ENCODE measurements at places on chromosomes 4 and X.

DNA sequence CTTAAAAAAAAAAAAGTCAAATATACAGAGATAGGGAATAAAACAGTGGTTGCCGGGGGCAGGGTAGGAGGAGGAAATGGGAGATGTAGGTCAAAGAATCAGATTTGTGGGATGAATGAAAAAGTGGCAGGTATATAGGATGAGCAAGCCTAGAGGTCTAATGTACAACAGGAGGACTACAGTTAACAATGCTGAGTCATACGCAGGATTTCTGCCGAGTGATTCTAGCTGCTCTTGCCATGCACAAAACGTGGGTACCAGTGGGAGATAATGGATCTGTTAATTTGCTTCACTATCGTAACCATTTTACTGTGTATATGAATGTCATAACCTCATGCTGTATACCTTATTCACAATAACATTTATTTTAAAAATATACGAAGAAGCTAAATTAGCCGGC lies 10.7 kb upstream of the MTNR1A start:
- DNase-seq = no peak

GRCh38 chr4:122584519-122584918 lies 36.3 kb downstream of the IL21 start:
- DNase-seq = no peak

GRCh38 chr4:114879916-114880669 lies 233.3 kb downstream of the NDST4 start:
- peak; percentile 19 for DNase-seq

- DNase-seq = peak; percentile 25
Observed at GRCh38 chr4:86935566-86935852, 698 bp downstream of the AFF1 start.

DNA sequence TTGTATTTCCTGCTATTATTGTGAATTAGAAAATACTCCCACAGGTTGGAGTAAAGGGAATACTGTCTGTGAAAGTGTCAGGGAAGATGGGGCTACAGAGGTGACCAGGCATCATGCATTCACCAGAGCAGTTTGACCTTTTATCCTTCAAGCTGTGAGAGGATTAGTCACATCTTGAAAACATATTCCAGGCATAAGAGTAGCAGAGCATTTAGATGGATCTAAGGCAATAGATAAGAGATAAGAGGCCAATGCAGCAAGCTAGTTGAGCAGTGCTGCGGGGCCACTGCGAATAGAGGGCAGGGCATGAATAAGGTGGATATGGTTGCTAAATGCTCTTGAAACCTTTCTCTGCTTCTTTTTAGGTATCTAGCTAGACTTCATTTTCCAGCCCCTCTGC lies 470.7 kb upstream of the FTHL17 start:
- DNase-seq = no peak

DNA sequence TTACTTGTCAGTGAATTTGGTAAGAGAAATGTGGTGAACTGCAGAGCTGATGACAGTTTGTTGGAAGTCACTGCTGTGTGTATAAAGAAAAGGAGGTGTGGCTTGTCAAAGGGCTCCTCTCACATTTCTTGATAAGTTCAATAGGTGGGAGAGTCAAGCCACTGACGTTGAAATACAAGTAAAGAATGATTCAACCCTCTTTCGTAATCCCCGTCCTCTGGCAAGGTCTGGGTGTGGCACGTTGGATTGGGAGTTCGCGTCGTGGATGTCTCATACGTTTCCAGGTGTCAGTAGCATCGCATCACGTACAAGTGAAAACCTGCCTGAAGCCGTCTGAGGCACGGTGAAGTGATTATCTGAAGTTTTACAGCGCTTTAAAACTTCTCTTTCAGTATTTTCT lies 76.4 kb downstream of the EGF start:
- DNase-seq = no peak

- no peak for DNase-seq
Observed at GRCh38 chr4:103105558-103106356, 6.1 kb upstream of the BDH2 start.

- DNase-seq = no peak
Observed at GRCh38 chr4:152126238-152126637, 365.4 kb upstream of the GATB start.

DNA sequence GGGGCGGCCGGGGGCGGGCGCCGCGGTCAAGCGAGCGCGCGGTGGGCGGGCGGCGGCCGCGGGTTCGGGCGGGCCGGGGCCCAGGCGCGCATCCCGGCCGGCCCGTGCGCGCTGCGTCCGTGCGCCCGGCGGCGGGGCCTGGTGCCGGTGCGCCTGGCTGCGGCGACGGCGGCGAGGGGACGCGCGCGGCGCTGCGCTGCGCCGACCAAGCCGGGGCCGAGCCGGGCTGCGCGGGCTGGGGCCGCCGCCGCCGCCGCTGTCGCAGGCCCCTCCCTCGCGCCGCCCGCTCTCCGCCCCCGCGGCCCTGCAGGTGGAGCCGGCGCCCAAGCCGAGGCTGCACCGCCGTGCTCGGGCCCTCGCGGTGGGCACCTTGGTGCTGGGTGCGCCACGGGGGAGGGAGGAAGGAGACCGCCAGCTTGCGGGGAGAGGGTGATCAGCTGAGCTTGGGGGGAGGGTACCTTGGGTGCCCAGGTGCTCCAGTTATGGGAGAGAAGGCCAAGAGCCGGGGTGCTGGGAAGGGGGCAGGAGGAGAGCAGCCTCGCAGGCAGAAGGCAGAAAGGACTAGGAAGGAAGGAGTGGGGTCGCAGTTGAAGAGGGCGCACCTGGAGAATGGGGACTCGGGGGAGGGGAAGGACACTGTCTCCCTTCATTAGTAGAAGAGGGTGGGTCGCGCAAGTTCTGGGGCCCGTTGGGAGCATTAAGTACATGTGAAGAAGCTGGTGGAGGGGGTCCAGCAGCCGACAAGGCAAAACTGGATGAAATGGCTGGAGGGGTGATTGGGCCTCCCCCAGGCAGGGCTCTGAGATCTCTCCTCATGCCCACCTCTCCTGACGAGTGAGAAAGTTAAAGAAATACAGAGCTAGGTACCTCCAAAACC lies at the start of gene PPP2R2C:
PPP2R2C (minus strand) TSS at position 228 of the 877 bp plus-strand sequence. CDS start 385 bp downstream, outside the sequence.
- peak; percentile 6 for DNase-seq

- DNase-seq = peak; percentile 53
Observed at GRCh38 chr4:38162240-38162784, 202.1 kb downstream of the PTTG2 start.

GRCh38 chr4:89640620-89641366 lies 196.2 kb downstream of the SNCA start:
- DNase-seq = peak; percentile 57

DNA sequence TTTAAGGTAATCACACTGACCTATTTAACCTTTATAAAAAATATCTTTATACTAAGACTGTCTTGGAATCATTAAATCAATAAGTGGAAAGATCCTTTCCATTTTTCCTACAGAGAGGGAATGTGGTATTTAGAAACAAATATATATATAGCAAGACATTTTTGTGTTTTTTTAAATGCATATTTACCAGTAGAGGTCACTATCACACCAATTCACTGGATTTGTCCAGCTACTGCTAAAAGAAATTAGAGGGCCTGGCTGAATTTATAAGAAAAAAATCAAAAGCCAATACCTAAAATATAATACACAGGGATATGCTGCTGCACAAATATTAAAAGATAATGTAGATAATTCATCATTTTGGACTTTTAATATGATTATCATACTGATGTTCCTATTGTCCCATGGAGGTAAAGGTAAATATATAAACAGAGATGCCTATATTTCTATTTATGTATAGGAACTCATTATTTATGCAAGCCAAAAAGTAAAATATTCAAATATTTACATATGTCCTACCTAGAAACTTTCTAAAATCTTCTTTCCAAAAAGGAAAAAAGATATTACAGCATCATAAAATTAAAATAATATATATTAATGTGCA lies 69.5 kb downstream of the PDE5A start:
- peak; percentile 89 for DNase-seq

GRCh38 chr4:144906181-144906925 lies 191.6 kb downstream of the ANAPC10 start:
- peak; percentile 6 for DNase-seq

GRCh38 chr4:41160012-41160789 lies 54.1 kb downstream of the APBB2 start:
- DNase-seq = no peak

GRCh38 chrX:119885554-119886428 lies 9.9 kb upstream of the AKAP14 start:
- DNase-seq = no peak

DNA sequence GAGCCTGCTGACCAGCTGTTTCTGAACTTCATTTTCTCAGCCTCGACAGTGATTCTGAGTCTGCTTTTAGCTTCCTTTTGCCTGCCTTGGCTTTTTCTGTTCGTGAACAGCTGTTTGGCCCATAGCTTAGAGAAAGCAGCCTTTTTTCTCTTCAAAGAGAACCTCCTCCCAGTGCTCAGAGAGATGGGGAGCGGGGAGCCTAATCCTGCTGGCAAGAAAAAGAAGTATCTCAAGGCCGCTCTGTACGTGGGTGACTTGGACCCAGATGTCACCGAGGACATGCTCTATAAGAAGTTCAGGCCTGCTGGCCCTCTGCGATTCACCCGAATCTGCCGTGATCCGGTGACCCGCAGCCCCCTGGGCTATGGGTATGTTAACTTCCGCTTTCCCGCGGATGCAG lies 756 bp downstream of the PABPC5 start:
- peak; percentile 18 for DNase-seq

DNA sequence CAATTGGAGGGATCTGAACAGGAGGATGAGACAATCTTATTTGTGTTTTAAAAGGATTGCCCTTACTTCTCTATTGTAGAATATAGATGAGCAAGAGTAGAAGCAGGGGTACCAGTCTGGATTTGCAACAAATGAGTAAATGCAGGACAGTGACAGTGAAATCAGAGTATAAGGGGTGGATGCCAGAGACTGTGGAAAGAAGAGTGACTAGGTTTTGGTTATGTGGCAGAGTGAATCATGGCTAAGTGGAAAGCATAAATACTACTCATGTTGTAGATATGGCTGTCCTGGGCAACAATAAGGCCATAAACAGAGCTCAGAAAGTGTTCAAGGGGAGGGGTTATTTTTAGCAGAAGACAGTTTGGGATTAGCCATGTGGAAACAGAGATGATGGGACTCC lies 6.0 kb upstream of the VSIG4 start:
- DNase-seq = no peak

GRCh38 chrX:100379388-100379986 lies 30.6 kb downstream of the PCDH19 start:
- DNase-seq = peak; percentile 74

DNA sequence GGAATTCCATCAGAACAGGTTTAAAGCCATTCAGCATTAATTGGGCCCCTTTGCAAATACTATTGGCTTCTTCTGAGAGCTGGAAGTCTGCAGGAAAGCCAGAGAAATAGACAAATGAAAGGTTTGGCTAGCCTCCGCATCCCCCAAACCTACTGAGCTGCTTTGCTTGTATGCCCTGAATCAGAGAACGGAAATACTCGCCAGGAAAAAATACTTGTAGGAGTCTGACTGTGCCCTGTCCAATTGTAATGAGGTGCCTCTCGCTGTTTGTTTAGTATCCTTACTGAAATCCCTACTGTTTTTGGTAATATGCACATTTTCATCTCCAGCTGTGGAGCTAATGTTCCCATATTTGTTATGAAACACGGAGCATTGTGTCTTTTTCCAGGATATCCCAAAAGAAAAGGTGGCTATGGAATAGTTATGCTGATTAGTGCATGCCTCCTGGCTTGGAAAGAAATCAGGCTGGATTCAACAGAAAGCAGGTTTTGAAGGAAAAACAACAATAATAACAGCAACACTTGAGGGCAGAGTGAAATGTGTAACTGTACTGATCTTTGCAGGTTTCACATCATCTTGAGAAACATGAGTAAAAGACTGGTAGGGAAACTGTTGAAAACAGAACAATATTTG lies 50.7 kb upstream of the NLGN4X start:
- no peak for DNase-seq

DNA sequence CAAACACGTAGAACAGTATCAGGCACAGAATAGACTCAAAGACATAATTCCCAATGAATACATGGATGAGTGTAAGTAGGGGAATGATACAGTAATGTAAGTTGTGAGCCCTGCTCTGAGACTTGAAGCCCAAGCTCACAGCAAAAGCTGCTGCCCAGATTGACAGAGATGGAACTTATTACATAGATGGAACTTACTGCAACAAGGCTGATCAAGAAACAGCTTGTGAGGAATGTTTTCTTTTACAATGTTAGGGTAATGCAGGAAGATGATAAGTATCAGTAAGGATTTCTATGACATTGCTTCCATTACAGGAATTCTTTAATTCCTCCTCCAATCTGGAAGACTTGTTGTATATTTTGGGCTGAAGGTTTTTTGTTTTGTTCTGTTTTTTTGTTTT lies 278.4 kb downstream of the IL15 start:
- DNase-seq = no peak

DNA sequence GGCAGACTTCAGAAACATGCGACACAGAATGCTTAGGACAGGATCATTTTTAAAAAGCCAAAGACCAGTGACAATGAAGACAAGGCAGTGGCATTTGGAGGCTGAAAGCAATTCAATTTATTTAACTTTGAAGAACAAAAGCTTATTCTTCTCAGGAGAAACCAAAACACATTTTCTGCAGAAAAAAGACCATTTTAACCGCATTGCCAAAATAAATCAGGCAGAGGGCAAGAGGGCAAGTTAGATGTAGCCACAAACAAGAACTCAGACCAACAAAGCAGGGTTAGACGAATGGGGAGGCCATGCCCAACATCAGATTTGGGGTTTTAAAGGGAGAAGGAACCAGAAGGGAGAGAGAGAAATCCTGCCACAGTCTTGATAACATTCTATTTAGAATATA lies 58.9 kb downstream of the RELL1 start:
- DNase-seq = no peak

GRCh38 chr4:150126864-150127203 lies 48.6 kb downstream of the DCLK2 start:
- DNase-seq = no peak

DNA sequence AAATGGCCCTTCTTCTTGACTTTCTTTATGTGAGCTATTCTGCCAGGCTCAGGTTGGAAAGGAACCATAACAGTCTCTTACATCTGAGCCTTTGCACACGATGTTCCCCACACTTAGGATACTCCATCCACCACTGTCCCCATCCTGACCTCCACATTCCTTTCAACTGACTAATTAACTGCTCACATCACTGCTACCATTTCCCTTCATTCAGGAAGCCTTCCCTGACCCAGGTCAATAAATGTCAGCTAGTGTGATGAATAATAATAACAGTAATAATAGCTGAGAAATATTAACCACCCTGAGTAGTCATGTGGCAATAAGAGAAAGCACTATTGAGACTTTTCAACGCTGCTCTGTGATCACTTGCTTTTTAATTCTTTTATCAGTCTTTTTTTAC lies 291.7 kb downstream of the KCNIP4 start:
- no peak for DNase-seq

DNA sequence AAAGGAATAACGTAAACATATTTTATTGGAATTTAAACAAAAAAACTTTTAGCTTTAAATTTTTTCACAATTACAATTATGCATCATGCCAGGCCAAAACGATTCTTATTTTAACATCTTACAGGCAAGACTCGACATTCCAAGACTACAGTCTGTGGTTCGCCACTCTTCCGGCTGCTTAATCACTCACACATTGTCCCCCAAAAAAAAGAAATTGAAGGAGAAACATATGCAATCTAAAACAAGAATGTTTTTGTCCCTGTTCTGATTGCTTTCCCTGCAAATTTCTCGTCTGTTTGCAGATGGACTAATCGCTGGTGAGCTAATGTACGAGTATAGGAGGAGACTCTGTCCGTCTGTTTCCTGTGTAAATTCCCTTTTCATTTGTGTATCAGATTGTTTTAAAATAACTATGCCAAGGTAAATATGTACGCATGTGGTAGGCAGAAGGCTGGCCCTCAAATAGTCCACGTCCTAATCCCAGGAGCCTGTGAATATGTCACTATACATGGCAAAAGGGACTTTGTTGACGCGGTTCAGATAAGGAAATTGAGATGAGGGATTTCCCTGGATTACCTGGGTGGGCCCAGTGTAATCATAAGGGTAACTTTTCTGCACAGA lies 37.7 kb upstream of the MTNR1A start:
- DNase-seq = no peak

- no peak for DNase-seq
Observed at GRCh38 chr4:154614306-154614705, 1.9 kb upstream of the FGG start.

All from lung (tissue), 17 donors.